ENCODE measurements at places on chromosomes 2 and 18. TPM values are rescaled to one million over a fixed set of nuclear protein-coding genes. Genes with fewer than 3 reads are reported as not detected.

CAPN14 gene
- 0.06 TPM for polyA plus RNA-seq

GPR45 gene
- polyA plus RNA-seq, result not detected

DNA sequence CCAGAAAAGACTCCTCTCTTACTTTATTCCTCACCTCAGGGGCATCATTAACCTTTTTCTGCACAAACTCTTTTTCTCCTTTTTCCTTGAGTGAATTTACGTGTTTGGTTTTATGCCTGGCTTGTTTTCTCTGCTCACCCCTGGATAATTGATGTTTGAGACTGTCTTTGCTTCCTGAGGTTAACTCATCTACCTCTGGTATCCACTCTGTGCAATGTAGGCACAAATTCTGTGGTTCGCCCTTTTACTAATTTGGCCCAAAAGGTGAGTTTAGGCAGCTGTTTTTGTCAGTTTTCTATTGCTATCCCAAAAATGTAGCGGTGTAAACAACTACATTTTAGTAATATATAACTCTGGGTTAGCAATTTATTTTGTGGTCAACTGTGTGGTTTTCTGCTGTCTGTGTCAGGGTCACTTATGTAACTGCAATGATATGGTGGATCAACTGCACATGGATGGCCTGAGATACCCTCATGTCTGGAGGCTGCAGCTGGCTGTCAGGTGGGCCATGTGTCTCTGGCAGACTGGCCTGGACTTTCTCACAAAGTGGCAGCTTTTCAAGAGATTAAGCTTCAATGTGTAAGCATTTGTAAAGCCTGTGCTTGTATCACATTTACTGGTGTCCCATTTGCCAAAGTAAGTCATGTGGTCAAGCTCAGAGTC, 329.7 kb downstream of the FSIP2 start:
- no peak overlapping the region for H3K27ac ChIP-seq
- H3K4me1 ChIP-seq, result no peaks in the 10 kb centered on the region
- H3K4me3 ChIP-seq, result no peak overlapping the region
- DNase-seq, result peak; percentile 16
- no peaks in the 10 kb centered on the region for H3K27me3 ChIP-seq

DNAJC5G gene
- not detected for polyA plus RNA-seq

C1GALT1C1L gene
- not detected for polyA plus RNA-seq

DNA sequence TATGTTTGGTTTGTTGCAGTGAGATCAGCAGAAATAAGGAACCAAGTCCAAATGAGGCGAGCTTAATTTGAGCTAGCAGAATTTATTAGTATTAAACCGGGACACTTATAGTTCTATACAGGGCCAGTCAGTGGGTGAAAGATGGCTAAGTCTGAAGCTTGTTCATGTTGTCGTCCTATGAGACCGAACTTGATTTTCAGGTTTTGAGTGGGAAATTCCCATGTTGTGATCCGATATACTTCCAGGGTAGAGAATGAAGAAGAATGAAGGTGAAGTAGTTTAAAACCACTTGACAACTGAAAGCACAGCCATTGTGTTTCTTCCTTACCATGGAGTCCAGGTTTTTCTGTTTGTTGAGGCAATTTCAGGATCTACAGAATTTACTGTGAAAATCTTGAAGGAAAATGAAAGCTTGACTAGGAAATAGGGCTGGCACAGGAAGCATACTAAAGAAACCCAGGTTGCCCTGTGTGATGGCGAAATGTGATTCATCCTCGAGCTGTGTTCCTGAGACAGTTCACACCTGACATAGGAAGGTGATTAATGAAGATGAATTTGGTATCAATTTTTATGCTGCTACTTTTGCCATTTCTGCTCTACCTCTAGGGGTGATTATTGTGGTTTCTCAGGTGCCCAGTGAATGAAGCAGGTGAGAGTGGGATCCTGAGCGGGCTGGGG, 37.6 kb upstream of the MGAT5 start:
- DNase-seq, result no peak
- no peaks in the 10 kb centered on the region for H3K36me3 ChIP-seq
- H3K4me3 ChIP-seq, result no peak overlapping the region
- no peaks in the 10 kb centered on the region for H3K4me1 ChIP-seq
- no peaks in the 10 kb centered on the region for H3K27me3 ChIP-seq

DNA sequence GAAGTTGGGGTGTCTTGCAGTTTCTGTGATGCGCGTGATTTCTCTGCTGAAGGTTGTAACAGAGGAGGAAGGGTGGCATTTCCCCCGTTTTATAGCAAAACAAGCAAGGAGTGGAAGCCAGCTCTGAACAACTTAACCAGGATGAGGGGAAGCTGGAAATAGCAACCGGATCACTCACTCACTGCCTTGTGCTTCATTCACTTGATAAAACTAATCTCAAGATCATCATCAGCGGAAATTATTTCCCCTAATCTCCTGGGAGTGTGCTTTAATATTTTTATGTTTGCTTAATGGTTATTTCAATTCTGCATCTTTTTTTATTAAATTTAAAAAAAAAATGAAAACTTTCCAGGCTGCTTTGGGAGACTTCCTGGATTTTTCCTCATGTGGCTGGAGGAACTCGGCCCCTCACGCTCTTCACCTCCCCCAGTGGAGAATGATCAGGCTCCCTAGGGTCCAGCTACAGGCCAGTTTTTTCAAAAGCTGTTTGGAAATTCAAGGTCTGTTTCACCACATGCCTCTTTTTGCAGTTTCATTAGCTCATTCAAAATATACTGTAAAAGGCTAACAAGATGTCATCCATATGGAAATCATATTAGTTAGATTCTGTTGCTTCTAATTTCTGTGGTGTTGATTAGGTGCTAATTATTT, 31.7 kb downstream of the CABLES1 start:
- H3K27ac ChIP-seq, result no peak overlapping the region
- no peak for DNase-seq
- H3K27me3 ChIP-seq, result no peaks in the 10 kb centered on the region
- no peak overlapping the region for H3K4me3 ChIP-seq

GRCh38 chr2:30931841-30932407, 124.7 kb upstream of the CAPN13 start:
- H3K27ac ChIP-seq, result no peak overlapping the region
- no peak for DNase-seq
- peaks cover 9% of the 10 kb centered on the region for H3K27me3 ChIP-seq

- DNase-seq, result no peak
- no peaks in the 10 kb centered on the region for H3K36me3 ChIP-seq
- H3K4me1 ChIP-seq, result peaks cover 13% of the 10 kb centered on the region
- H3K27ac ChIP-seq, result no peak overlapping the region
- H3K4me3 ChIP-seq, result no peak overlapping the region
- H3K27me3 ChIP-seq, result no peaks in the 10 kb centered on the region
These were observed 590.6 kb upstream of the NETO1 start for GRCh38 chr18:73458186-73458964.

DNER gene
- not detected for polyA plus RNA-seq

BCL11A gene
- 18.4 TPM for polyA plus RNA-seq

- H3K27ac ChIP-seq, result no peak overlapping the region
- no peaks in the 10 kb centered on the region for H3K36me3 ChIP-seq
- no peak overlapping the region for H3K4me3 ChIP-seq
- peak; percentile 60 for DNase-seq
- no peaks in the 10 kb centered on the region for H3K4me1 ChIP-seq
These were observed 64.1 kb downstream of the PTPN4 start for GRCh38 chr2:119823734-119824334.

GRCh38 chr18:49727816-49728215, 85.5 kb downstream of the ACAA2 start:
- no peak for DNase-seq
- peak overlapping the region; percentile 94 for H3K27ac ChIP-seq
- H3K4me3 ChIP-seq, result no peak overlapping the region
- no peaks in the 10 kb centered on the region for H3K36me3 ChIP-seq
- peaks cover 59% of the 10 kb centered on the region for H3K4me1 ChIP-seq

GRCh38 chr18:74333091-74333490, 17.5 kb downstream of the C18orf63 start:
- H3K27ac ChIP-seq, result no peak overlapping the region
- no peaks in the 10 kb centered on the region for H3K4me1 ChIP-seq
- H3K27me3 ChIP-seq, result no peaks in the 10 kb centered on the region
- H3K36me3 ChIP-seq, result no peaks in the 10 kb centered on the region
- H3K4me3 ChIP-seq, result no peak overlapping the region
- DNase-seq, result no peak

DCDC2C gene
- polyA plus RNA-seq, result not detected

- H3K4me3 ChIP-seq, result no peak overlapping the region
- no peaks in the 10 kb centered on the region for H3K36me3 ChIP-seq
- no peaks in the 10 kb centered on the region for H3K27me3 ChIP-seq
- DNase-seq, result no peak
- peaks cover 23% of the 10 kb centered on the region for H3K4me1 ChIP-seq
- no peak overlapping the region for H3K27ac ChIP-seq
These were observed 81.1 kb downstream of the LPIN1 start for GRCh38 chr2:11827547-11827946.

- no peaks in the 10 kb centered on the region for H3K36me3 ChIP-seq
- H3K27ac ChIP-seq, result no peak overlapping the region
- H3K4me3 ChIP-seq, result no peak overlapping the region
- no peaks in the 10 kb centered on the region for H3K27me3 ChIP-seq
- H3K4me1 ChIP-seq, result no peaks in the 10 kb centered on the region
- DNase-seq, result peak; percentile 62
These were observed 118.7 kb downstream of the EPB41L3 start for GRCh38 chr18:5424903-5425664.

- no peak overlapping the region for H3K27ac ChIP-seq
- H3K4me3 ChIP-seq, result no peak overlapping the region
- H3K27me3 ChIP-seq, result no peaks in the 10 kb centered on the region
- H3K36me3 ChIP-seq, result no peaks in the 10 kb centered on the region
- H3K4me1 ChIP-seq, result peaks cover 28% of the 10 kb centered on the region
- DNase-seq, result no peak
These were observed 4.3 kb upstream of the HES6 start for GRCh38 chr2:238244151-238244550.

GRCh38 chr18:32335228-32335627, 135.5 kb downstream of the GAREM1 start:
- no peaks in the 10 kb centered on the region for H3K27me3 ChIP-seq
- no peaks in the 10 kb centered on the region for H3K36me3 ChIP-seq
- H3K4me1 ChIP-seq, result no peaks in the 10 kb centered on the region
- DNase-seq, result no peak

DNA sequence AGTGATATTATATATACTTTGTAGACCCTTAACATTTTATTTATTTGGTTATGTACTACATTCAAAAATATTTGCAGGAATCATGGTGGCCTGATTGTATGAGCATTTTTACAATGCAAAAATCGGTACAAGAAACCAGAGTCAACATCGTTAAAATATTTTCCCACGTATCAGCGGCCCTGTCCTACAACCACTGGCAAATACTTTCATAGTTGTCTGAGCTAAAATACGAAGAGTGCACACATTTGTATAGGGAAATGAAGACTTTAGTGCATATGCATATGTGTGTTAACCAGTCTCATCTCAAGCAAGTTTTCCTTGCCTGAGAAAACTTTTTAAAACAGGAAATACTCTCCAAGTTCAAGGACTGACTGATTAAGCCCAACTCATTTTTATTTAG, 35.9 kb downstream of the CCDC102B start:
- H3K36me3 ChIP-seq, result no peaks in the 10 kb centered on the region
- H3K27ac ChIP-seq, result no peak overlapping the region
- no peak overlapping the region for H3K4me3 ChIP-seq
- DNase-seq, result no peak
- no peaks in the 10 kb centered on the region for H3K27me3 ChIP-seq
- no peaks in the 10 kb centered on the region for H3K4me1 ChIP-seq

DNA sequence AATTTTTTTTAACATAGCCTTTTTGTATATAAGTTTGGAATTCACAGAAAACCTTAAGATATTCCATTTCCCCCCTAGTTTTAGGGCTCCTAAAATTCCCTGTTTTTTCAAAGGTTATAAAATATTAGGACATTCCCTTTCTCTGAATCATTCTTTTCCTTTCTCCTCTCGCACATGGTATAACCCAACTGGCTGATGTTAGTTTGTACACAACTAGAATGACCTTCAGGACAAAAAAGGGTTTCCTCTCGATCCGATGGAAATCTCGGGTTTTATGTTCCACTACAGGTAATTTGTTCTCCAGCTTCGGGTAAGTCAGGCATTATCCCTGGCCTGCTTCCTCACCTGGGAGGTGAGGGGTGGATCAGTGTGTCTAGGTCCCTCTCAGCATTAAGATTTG, 215.1 kb downstream of the LDLRAD4 start:
- H3K27me3 ChIP-seq, result no peaks in the 10 kb centered on the region
- H3K36me3 ChIP-seq, result no peaks in the 10 kb centered on the region
- no peak for DNase-seq
- H3K4me3 ChIP-seq, result no peak overlapping the region
- H3K27ac ChIP-seq, result no peak overlapping the region

STARD6 gene
- 0.81 TPM for polyA plus RNA-seq

MALL gene
- polyA plus RNA-seq, result 55.7 TPM

DNA sequence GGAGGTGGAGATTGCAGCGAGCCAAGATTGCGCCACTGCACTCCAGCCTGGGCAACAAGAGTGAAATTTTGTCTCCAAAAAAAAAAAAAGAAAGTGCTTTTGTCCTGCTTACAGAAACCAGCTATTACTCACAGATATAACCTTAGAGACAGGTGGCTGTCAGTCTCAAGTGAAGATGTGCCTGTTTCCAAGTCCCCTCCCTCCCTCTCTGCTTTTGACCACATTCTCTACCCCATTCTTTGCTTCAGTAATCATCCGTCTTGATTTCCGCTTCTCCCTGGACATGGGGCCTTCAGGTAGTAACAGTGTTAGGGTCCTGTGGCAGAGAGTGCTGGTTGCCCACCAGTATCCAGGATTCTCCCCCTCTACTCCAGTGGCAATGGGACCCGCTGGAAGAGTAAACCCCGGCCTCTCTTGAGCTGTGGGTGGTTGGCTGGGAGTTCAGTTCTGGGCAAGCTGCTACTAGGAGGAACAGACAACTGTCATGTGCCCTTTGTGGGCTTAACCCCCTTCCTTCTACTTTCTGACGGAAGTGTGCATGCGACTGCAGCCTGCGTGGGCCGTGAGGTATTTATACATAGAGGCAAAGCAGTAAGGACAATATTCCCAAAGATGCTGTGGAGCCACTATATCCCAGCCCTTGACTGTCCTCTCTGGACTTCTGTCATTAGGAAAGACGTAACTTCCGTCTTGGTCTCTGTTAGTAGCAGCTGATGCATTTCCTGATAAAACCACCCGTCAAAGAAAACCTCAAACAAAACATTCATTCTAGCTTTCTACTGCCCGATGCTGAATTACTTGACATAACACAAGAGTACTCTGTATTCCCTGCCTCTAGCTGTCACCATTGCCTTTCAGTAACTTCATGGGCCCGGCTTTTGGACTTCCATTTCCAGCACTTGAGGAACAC, 17.8 kb downstream of the PDCL3 start:
- DNase-seq, result no peak
- H3K4me1 ChIP-seq, result no peaks in the 10 kb centered on the region
- H3K4me3 ChIP-seq, result no peak overlapping the region
- no peak overlapping the region for H3K27ac ChIP-seq
- H3K27me3 ChIP-seq, result no peaks in the 10 kb centered on the region
